Stimulated activated memory B cell treated with anti-CD40 and anti-IgM and Interleukin-4, amounts not matched to agents 10 μg/mL and 1 μg/mL and 100 μg/mL, for 72 hours (primary cell): ENCODE measurements at places on chromosomes 2 and 18.

- no peak for ATAC-seq
These were observed 151.4 kb downstream of the TNS1 start for GRCh38 chr2:217851191-217852020.

DNA sequence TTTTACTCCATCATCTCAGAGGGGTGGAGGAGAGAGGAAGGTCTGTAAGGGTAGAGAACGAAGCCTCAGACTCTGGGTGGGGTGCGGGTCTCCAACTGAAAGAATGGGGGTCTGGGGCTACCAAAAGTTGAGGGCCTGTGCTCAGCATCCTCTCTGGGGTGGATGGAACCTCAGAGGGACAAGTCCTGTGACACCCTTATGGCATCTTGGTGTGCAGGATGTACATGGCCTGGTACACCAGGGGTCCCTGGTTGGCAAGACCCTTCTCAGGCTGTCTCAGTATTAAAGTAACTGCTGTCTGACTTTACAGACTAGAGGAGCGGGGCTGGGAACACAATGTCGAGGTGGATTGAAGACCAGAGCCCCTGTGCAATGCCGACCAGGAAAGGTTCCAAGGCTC, 2.3 kb upstream of the SLC4A3 start:
- ATAC-seq, result no peak

DNA sequence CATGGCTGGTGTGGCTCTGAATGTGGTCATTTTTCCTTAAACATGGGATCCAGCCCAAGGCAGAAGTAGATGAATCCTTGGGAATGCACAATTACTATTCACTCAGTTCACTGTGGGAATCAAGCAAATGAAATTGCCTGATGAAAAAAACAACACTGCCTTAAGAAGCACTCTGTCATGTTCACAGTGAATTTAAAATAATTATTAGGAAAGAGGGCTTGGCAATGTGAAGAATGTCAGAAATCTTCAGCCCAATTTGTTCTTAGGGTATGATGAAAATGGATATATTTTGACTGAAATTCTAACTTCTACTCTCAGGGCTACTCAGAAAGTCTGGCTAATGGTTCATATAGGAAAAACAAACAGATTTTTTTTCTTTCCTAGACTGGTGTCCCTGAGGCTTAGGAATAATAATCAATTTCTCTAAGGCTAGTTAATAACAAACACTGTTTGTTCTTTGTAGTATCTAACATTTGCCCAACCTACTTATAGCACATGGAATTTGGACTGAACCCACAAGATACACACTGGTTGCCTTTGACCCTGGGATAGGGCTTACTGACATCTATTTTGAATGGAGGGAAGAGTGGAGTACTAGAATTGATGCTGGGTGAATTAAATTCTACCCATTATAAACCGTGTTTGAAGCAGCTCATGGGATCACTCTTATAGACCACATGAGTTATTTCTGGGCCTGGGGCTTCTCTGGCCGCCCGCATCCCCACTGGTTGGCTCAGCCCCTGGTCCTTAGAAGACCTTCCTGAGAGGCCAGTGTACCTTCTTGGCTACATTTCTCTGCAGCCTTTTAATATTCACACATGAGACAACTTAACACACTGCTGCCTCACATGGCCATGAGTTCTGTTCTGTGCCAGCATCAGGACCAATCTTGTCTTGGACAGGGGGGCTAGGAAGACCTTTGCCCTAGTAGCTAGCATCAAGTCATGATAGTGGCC, 8.3 kb upstream of the MRPL33 start:
- no peak for ATAC-seq

- no peak for ATAC-seq
These were observed 49.2 kb upstream of the TUBA3D start for GRCh38 chr2:131426727-131427126.

DNA sequence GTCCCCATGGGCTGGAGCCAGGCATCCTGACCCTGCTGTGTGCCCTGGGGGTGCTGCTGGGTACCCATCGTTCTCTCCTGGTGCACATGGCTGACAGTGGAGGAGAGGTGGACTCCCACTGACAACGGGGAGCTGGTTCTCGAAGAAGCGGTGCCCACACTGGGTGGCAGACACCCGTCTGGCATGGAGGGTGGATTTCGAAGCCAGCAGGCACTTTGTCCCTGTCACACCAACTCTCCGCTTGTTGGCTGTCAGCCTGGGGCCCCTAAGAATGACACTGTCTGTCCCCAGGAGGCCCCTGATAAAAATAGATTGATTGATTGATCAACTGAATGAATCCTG, 55.4 kb downstream of the RTP5 start:
- no peak for ATAC-seq

GRCh38 chr2:172440795-172441194, 13.4 kb downstream of the ITGA6 start:
- ATAC-seq, result no peak

GRCh38 chr2:1680222-1681016, 63.9 kb downstream of the PXDN start:
- no peak for ATAC-seq

DNA sequence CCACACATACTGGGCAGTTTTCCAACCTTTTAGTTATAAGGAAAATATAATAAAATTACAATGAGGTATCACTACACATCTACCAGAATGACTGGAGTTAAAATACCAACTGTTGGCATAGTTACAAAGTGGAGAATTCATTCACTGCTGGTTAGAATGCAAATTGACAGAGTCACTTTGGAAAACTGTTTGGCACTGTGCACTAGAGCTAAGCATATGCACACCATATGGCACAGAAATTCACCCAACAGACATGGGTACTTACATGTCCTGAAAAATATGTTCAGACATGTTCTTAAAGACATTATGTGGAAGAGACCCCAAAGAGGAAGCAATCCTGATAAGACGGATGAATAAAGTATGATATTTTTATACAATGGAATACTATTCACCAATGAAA, 686.1 kb upstream of the RAB6C start:
- no peak for ATAC-seq

GRCh38 chr2:202110491-202110890, 37.4 kb downstream of the KIAA2012 start:
- no peak for ATAC-seq

DNA sequence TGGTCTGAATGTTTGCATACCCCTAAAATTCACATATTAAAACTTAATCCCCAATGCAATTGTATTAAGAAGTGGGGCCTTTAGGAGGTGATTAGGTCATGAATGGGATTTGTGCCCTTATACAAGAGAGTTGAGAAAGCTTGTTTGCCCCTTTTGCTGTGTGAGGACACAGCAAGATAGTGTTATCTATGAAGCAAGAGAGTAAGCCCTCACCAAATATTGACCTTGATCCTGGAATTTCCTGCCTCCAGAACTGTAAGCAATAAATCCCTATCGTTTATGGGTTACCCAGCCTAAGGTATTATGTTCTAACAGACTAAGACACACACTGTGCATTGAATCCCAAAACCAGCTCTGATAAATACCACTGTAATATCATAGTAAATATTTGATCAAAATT, 32.2 kb downstream of the NR4A2 start:
- no peak for ATAC-seq

DNA sequence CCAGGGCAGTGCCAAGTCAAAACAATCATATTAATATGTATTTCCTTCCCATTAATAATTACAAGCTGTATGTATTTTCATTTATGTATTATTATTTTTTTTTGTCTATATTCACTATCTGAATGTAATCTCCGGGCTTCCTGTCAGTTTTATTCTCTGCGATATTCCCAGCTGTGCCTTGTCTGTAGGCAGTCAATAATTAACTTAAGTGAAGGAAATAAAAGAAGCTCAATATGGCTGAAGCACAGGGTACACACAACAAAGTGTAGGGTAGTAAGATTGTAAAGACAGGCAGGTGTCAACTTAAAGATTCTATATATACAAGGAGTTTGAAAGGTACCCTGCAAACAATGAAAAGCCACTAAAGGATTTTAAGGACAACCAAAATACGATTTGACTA, 122.9 kb downstream of the ROCK1 start:
- no peak for ATAC-seq

DNA sequence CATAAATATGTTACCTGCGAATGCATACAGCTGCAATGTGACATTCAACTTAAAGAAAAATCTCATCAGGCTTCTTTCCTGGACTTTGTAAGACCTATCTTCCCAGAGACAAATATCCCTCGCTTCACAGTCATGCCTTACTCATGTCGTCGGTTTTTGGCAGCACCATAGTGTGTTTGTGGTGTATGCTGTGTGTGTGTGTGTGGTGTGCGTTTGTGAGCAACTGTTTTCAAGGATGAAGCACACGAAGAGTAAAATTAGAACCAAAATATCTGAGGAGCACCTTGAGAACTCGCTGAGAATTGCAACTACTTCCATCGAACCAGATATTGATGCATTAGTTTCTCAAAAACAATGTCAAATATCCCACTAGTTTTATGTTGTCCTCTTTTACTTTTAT, 56.9 kb downstream of the ASB1 start:
- no peak for ATAC-seq

- no peak for ATAC-seq
These were observed 15.1 kb upstream of the CCBE1 start for GRCh38 chr18:59712311-59712710.

GRCh38 chr2:60251247-60251646, 302.2 kb downstream of the BCL11A start:
- no peak for ATAC-seq

DNA sequence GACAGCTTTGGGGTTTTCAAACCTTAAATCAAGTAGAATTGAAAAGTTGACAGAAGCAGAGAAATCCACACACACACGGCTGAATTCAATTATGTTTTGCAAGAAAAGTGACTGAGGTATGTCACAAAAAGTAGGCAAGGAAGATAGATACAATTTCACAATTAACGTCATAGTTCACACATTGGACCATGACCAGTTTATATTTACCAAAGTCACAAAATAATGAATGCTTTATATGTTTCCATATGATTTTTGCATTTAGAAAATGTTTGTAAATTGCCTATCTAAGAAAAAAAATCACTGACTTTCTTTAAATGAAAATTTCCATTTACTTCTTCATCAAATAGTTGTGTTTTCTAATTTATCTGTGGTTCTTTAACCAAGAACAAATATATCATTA, 29.4 kb upstream of the ZNF516 start:
- no peak for ATAC-seq

- no peak for ATAC-seq
These were observed 7.0 kb upstream of the AOX1 start for GRCh38 chr2:200578778-200579177.

DNA sequence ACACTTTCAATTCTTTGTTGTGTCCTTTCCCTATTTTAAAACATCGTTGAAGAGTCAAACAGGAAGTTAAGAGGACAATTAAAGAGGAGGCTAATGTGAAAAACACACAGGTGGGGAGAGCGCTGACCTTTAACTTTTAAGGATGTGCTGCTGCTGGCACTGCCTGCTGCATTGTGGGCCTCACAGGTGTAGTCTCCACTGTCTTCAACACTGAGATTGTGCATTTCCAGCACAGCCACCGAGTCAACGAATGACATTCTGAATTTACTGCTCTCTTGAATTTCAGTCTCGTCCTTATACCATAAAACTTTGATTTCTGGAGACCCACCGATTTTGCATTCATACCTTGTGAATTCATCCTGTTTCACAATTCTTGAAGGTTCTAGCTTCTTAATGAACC, 91.9 kb downstream of the TTN start:
- no peak for ATAC-seq

DNA sequence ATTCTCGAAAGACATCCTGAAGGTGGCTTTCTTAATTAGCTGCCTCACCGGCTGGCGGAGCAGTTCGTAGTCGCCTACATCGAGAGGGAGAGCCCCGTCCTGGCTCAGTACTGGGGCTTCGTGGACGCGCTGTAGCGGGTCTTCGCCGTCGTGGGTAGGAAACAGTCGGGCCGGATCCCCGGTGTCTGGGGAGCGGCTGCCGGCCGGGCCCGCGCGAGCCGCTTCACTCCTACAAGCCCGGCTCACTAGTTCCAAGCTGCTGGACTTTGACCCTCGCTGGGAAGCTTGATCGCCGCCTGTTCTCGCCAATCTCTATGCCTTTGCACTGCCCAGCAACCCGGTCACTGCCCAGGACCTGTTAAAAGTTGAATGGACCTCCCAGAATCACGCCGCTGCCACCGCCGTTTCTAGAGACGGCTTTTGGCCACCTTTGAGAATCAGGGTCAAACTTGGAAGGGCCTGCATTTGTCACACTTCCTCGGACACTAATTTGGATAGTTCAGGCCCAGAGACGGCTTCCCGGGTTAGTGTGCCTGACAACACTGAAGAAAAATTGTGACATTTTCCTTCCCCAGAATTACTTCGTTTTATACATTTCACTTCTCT, 41.4 kb upstream of the AKAIN1 start:
- peak; percentile 72 for ATAC-seq

GRCh38 chr2:59935005-59935404, 618.4 kb downstream of the BCL11A start:
- ATAC-seq, result no peak
